ENCODE measurements at places on chromosomes 2 and 18.
A peak's percentile ranks its signal among the peaks of the same experiment; 100 is the strongest.

GRCh38 chr2:9610781-9611548 lies 19.8 kb downstream of the YWHAQ start:
- H3K27me3 ChIP-seq = no peaks in the 10 kb centered on the region
- no peak for DNase-seq
- no peaks in the 10 kb centered on the region for H3K4me1 ChIP-seq
- no peak overlapping the region for H3K4me3 ChIP-seq
- no peaks in the 10 kb centered on the region for H3K36me3 ChIP-seq

GRCh38 chr2:121825003-121825950 lies 69.8 kb downstream of the TSN start:
- H3K36me3 ChIP-seq = no peaks in the 10 kb centered on the region
- no peak for DNase-seq
- H3K4me3 ChIP-seq = no peak overlapping the region
- H3K27ac ChIP-seq = no peak overlapping the region
- H3K27me3 ChIP-seq = no peaks in the 10 kb centered on the region

DNA sequence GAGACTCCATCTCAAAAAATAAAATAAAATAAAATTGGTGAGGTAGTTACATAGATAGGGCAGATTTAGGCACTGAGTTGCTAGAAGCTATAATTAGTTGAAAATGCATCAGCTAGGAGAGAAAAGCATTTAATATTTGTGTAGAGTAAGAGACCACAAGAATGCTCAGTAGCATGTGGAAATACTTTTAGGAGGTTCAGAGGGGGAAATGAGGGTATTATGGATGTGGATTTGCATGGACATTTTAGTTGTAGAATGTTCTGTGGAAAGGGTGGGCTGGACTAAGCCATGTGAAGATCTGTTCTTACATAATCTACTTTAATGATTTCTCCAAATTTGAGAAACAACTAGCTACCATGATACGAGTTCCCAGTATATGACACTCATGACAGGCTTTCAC lies 95.5 kb downstream of the ATP9B start:
- H3K4me3 ChIP-seq = no peak overlapping the region
- no peaks in the 10 kb centered on the region for H3K4me1 ChIP-seq

DNA sequence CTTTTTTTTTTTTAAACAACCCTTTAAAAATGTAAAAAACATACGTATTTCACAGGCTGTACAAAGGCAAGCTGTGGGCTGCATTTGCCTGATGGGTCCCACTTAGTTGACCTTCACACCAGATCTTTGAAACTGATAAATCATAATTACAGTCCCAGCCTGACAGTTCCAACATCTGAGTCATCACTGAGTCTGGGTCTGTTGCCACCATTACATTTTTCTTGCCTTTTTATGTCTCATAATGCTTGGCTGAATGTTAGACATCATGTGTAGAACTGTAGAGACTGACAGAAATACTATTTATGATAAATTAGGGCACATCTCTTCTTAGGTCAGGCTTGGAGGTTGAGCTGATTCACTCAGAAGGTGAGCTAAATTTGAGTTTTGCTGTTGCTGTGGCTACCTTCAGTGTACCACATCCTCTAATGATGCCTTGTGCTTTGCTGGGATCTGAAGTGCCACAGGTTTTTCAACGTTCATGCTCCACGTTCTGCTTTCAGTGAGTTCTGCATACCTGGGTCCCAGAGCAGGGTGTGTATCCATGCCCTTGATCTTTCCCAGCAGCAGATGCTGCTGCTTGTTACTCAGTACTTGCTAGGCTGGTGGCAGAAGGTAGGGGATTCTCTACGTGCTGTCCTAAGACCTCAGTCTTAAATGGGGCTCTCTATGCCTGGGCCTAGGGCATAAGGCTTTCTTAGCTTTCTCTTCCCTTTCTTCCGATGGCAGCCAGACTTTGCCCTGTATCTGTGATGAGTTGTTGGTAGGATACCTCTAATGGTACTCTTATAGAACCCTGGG lies 160.6 kb upstream of the SMAD7 start:
- peaks cover 2% of the 10 kb centered on the region for H3K4me1 ChIP-seq
- H3K27ac ChIP-seq = no peak overlapping the region
- H3K36me3 ChIP-seq = no peaks in the 10 kb centered on the region

DNA sequence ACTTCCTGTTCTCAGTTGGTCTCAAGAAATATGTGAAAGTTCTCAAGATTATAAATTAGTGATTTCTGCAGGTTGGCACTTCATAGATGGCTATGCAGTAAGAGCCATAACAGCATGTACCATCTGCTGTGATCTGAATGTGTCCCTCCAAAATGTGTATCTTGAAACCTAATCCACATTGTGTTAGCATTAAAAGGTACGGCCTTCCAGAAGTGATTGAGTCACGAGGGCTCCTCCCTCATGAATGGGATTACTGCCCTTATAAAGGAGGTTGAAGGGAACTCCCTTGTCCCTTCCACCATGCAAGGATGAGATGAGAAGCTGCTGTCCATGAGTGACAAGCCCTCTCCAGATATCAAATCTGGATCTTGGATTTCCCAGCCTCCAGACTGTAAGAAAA lies 45.0 kb downstream of the METTL4 start:
- no peaks in the 10 kb centered on the region for H3K36me3 ChIP-seq
- H3K27me3 ChIP-seq = no peaks in the 10 kb centered on the region
- no peak overlapping the region for H3K27ac ChIP-seq
- no peak for DNase-seq
- H3K4me3 ChIP-seq = no peak overlapping the region

- H3K36me3 ChIP-seq = peaks cover 14% of the 10 kb centered on the region
- no peaks in the 10 kb centered on the region for H3K4me1 ChIP-seq
- H3K4me3 ChIP-seq = no peak overlapping the region
- no peaks in the 10 kb centered on the region for H3K27me3 ChIP-seq
- no peak for DNase-seq
- H3K27ac ChIP-seq = no peak overlapping the region
Observed at GRCh38 chr2:3539836-3540235, 18.3 kb downstream of the RNASEH1 start.

GRCh38 chr2:82139979-82140611 lies 1835.5 kb upstream of the LRRTM1 start:
- no peak overlapping the region for H3K27ac ChIP-seq
- H3K36me3 ChIP-seq = no peaks in the 10 kb centered on the region
- H3K27me3 ChIP-seq = no peaks in the 10 kb centered on the region
- DNase-seq = no peak

DNA sequence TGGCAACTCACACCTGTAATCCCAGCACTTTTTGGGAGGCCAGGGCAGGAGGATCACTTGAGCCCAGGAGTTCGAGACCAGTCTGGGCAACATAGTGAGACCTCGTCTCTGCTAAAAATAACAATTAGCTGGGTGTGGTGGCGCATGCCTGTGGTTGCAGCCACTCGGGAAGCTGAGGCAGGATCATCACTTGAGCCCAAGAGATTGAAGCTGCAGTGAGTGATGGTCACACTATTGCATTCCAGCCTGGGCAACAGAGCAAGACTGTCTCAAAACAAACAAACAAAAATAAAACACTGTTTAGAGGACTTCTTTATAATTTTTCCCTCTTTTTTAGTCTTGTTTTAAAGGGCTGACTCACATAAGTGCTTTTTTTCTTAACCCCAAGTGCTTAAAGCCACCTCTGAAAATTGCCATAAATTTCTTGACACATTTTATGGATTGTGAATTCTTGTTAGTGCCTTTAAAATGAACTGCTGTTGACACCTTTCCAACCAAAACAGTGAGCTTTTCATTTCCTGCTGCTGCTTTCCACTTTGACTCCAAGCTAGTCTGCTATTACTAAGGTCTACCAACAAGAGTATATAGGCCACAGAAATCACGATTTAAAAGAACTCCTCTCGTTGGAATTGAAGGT lies 41.7 kb downstream of the CYP20A1 start:
- no peak overlapping the region for H3K4me3 ChIP-seq
- H3K36me3 ChIP-seq = peaks cover 2% of the 10 kb centered on the region
- DNase-seq = no peak
- no peaks in the 10 kb centered on the region for H3K4me1 ChIP-seq
- no peaks in the 10 kb centered on the region for H3K27me3 ChIP-seq

GRCh38 chr2:64196963-64197362 lies 52.7 kb upstream of the PELI1 start:
- no peak for DNase-seq
- no peaks in the 10 kb centered on the region for H3K4me1 ChIP-seq
- H3K27me3 ChIP-seq = no peaks in the 10 kb centered on the region
- no peaks in the 10 kb centered on the region for H3K36me3 ChIP-seq
- no peak overlapping the region for H3K4me3 ChIP-seq

GRCh38 chr2:46915281-46915810 lies at the start of gene MCFD2:
Gene MCFD2 (minus strand): TSS chr2:46915806. CDS start chr2:46909171, 6,635 bp downstream.
- no peaks in the 10 kb centered on the region for H3K27me3 ChIP-seq
- H3K4me3 ChIP-seq = peak within 1 kb of the TSS; percentile 52
- H3K36me3 ChIP-seq = no peaks in the 10 kb centered on the region
- no peak within 1 kb of the TSS for H3K27ac ChIP-seq
- no peak for DNase-seq
- no peaks in the 10 kb centered on the region for H3K4me1 ChIP-seq

- DNase-seq = no peak
- no peaks in the 10 kb centered on the region for H3K4me1 ChIP-seq
- H3K27ac ChIP-seq = no peak overlapping the region
- no peaks in the 10 kb centered on the region for H3K36me3 ChIP-seq
- H3K27me3 ChIP-seq = no peaks in the 10 kb centered on the region
Observed at GRCh38 chr2:195477248-195477995, 179.6 kb upstream of the SLC39A10 start.

DNA sequence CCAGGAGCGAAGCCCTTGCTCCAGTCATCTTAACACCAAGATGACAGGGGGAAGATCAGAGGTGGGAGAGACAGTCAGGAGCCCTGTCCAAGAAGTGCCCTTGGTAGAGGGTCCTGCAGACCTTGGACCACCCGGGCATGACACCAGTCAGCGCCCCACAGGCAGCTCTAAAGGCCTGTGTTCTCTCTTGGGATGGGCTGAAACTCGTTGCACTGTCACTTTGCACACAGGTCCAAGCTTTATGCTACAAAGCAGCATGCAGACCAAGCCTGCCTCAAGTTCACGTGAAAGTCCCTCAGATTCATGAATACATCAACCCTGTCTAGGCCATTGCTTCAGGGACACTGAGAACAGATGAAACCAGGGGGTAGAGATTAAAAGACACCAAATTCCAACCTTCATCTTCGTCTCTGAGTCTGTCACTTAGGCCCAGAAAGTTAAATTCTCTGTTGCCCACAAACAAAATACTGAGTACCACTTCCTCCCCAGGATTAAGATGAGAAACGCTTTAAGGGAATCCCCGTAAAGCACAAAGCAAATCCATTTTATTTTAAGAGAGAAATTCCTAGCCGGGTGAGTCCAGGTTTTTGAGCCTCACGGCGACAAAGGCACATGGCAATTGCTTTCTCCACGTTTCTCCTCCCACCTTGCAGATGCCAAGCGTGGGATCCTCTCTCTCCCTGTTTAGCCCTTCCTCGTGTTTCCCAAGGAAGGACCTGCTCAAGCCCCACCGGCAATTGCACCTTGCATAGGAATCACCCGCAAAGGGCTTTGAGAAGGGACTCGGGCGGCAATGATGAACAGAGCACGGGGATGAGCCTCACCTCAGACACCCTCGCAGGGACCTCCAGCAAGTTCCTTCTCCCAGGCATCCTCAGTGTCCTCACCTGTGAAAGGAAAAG lies 75.0 kb upstream of the ID2 start:
- H3K27me3 ChIP-seq = no peaks in the 10 kb centered on the region
- no peaks in the 10 kb centered on the region for H3K36me3 ChIP-seq
- no peak for DNase-seq
- no peaks in the 10 kb centered on the region for H3K4me1 ChIP-seq

GRCh38 chr18:56973487-56973886 lies 173.4 kb upstream of the BOD1L2 start:
- DNase-seq = no peak
- H3K27me3 ChIP-seq = no peaks in the 10 kb centered on the region
- H3K27ac ChIP-seq = no peak overlapping the region

DNA sequence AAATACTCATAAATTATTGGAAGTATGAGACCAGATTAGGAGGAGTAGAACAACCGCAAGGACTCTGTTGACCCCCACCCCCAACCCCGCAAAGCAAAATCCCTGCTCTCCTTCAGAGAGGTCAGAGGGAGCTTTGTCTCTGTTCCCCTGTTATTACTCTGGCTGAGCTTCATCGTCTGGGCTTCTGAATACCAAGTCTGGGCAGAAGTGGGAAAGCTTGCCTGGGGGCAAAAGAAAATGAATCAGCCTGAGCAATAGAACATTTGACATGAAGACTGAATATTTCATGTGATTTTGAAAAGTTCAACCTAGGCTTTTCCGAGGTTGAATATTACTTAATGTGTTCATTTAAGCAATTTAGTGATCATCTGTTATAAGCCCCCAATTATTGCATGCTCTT lies 114.6 kb upstream of the ARHGAP28 start:
- no peaks in the 10 kb centered on the region for H3K4me1 ChIP-seq
- H3K4me3 ChIP-seq = no peak overlapping the region
- no peak for DNase-seq
- no peak overlapping the region for H3K27ac ChIP-seq

DNA sequence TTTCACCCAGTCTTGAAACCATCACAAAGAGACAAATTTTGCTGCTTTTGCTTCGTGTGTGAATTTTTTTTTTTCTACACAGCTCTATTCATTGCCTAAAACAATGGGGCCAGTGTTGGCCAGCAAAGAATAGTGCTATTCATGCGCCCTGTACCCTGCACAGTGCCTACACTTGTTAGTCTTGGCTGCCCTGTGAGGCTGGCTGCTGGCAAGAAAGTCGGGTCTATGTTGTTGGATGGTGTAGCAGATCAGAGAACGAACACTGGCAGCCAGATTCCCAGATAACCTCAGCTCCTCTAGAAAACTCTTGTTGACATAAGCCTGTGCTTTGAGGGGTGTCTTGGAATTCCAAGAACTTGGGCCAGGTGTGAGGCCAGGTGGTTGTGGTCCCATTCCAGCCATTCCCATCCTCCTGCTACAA lies 455.7 kb upstream of the TCF4 start:
- no peak overlapping the region for H3K4me3 ChIP-seq
- no peaks in the 10 kb centered on the region for H3K36me3 ChIP-seq
- no peaks in the 10 kb centered on the region for H3K4me1 ChIP-seq
- DNase-seq = no peak
- H3K27ac ChIP-seq = no peak overlapping the region

- no peaks in the 10 kb centered on the region for H3K36me3 ChIP-seq
- H3K27ac ChIP-seq = no peak overlapping the region
- H3K4me1 ChIP-seq = no peaks in the 10 kb centered on the region
Observed at GRCh38 chr2:129698593-129698992, 280.9 kb upstream of the RAB6C start.

DNA sequence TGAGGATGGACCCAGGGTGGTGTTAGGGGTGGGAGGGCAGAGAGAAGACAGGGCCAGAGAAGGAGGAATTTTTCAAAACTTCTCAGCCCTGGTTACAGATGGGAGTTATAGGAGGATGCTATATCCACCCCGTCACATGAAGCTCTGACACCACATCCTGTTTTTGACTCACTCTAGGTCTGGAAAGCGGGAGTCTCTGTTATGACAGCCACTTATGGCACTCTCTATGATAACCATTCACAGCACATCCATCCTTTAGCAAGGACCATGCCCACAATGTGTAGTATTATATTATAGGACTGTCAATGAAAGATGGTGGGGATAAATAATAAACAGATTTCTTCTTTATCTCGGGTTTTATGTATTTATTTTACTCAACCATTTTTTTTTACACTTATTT lies 461.2 kb downstream of the CDH2 start:
- H3K36me3 ChIP-seq = no peaks in the 10 kb centered on the region
- H3K4me1 ChIP-seq = peaks cover 5% of the 10 kb centered on the region
- H3K27me3 ChIP-seq = no peaks in the 10 kb centered on the region
- no peak for DNase-seq
- no peak overlapping the region for H3K4me3 ChIP-seq

GRCh38 chr2:127649684-127650040 lies 3.7 kb downstream of the GPR17 start:
- H3K27me3 ChIP-seq = no peaks in the 10 kb centered on the region
- H3K4me1 ChIP-seq = 0 out of 2 replicates have a peak, but pooled peaks cover 3% of the 10 kb centered on the region
- H3K27ac ChIP-seq = no peak overlapping the region
- H3K36me3 ChIP-seq = no peaks in the 10 kb centered on the region
- DNase-seq = peak; percentile 81

All from iPS DF 6.9 (cell line).